ENCODE measurements at places on chromosomes 12 and 14.
A peak's percentile ranks its signal among the peaks of the same experiment; 100 is the strongest.

GRCh38 chr12:75087654-75088053 lies 122.0 kb downstream of the KCNC2 start:
- no peak for DNase-seq

DNA sequence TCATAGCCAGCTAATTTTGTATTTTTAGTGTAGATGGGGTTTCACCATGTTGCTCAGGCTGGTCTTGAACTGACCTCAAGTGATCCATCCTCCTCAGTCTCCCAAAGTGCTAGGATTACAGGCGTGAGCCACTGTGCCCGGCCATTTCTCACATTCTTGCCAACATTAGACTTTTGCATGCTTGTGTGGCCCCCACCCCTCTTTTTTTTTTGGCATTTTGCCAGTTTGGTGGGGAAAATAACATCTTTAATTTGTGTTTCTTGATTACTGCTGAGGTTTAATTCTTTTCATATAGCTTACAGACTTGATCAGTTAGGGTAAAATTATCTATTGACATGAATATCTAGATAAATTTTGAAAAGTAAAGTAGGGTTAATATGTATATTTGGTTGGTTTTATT lies 3.8 kb downstream of the CCT2 start:
- DNase-seq = no peak

DNA sequence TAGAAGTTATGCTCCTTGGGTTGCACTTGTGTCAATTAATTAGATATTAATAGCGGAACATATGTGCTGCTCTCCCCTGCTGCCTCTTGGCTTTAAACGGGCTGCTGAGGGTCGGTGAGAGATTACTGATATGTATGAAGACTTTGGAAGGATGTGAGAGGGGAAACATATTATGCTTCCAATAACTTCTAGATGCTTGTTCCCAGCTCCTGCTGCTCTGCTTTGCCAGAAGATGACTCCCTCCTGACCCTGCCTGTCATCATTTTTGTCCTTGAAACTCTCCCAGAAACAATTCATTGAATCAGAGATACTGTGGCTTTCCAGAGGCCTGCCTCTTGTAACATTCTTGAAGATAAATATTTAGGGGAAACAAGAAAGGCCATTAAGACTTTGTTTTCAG lies 300.1 kb upstream of the STXBP6 start:
- DNase-seq = no peak

DNA sequence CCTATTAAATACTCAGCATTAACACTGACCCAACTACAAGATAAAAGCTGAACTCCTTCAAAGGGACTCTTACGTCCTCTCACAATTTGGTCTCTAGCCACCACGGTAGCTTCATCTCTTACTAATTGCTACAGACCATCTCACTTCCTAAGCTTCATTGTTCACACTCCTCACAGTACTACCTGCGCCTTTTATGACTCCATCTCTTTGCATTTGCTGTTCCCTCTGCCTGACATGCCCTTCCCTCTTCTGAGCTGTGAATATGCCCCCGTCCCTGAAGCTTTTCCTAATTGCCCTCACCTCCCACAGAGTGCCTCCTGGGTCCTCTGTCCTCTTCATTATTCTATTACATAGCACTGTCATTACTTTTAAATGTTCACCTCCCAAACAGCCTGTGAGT lies 2.5 kb downstream of the EEA1 start:
- no peak for DNase-seq

DNA sequence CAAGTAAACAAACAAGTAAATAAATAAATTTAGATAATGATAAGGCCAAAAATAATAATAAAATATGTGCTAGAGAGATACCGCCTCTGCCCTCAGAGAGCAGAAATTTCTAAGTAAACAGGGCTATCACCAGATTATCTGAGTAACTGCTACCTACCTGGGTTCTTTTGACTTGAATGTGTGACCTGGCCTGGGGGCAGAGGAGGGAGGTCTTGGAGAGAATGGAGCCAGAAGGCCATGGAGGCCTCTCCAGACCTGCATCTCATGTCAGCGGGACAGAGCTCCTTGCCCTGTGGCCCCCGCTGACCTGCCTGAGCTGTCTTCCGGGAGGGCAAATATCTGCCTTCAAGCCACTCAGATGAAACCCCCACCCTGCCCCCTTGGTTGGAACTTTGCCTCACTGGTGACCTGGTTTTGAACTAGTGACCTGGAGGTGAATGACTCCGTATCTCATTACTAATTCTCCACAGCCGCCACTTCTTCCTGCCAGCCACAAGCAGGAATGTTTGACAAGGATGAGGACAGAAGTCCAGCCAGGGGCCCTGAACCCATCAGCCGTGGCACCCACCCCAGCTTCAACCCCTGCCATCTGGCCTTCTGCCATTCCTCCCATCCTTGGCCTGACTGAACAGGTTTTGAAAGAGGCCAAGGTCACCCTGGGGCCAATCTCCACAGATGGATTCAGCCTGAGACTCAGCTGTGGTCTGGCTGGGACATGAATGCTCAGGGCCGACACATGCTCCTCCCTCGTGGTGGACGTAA lies 86.8 kb upstream of the PARP11 start:
- no peak for DNase-seq

GRCh38 chr14:68682166-68683103 lies 110.4 kb downstream of the ZFP36L1 start:
- peak; percentile 98 for DNase-seq

GRCh38 chr12:70321191-70321590 lies 44.9 kb upstream of the KCNMB4 start:
- no peak for DNase-seq

DNA sequence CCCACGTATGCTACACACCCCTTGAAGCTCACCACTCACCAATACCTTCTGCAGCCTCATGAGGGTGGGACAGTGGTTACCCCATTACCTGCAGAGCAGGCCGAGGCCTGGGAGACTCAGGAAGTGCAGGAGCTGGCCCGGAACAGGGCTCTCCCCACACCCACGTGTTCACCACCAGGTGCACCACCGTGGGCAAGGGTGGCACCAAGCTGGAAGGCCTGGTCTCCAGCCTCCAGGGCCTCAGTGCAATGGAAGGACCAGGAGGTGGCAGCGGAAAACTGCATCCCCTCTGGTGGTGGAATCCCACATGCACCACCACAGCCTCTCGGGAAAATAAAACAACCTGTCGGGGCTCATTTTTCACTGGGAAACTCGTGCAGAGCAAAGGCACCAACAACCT lies 36.4 kb downstream of the ITPK1 start:
- DNase-seq = no peak

DNA sequence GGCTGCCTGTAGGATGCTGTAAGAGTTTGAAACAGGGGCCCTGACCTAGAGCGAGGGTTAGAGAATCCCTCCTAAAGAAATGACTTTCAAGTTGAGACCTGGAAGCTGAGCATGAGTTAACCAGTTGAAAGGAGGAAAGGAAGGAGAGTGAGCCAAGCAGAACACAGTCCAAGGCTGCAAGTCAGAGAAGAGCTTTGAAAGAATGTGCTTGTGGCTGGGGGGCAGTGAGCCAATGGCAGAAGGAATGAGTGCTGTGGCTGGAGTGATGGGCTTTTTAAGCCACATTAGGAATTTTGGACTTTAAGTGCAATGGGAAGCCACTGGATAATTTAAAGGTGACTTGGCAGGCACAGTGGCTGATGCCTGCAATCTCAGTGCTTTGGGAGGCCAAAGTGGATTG lies 18.1 kb downstream of the CDKN1B start:
- DNase-seq = no peak

DNA sequence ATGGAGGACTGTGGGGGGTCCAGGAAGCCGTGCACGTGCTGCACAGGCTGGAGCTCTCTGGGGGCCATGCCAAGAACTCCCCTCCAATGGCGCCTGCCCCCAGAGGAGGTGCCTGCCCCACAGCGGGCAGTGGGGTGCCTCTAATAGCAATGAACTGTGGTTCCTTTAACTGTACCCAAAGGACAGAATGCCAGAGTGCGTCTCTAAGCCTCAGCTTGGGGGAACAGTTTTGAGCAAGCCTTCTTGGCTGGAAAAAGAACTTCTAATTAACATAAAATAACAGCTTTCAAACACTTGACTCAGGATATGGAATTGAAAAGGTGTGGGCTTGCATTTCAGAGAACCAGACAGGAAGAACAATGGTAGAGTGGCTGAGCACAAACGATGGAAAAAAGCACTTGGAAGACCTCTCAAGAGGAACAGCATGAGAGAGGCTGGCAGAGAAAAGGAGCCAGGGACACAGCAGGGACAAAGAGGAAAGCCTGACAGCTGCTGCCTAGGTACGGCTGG lies 195.6 kb downstream of the TTC7B start:
- no peak for DNase-seq

DNA sequence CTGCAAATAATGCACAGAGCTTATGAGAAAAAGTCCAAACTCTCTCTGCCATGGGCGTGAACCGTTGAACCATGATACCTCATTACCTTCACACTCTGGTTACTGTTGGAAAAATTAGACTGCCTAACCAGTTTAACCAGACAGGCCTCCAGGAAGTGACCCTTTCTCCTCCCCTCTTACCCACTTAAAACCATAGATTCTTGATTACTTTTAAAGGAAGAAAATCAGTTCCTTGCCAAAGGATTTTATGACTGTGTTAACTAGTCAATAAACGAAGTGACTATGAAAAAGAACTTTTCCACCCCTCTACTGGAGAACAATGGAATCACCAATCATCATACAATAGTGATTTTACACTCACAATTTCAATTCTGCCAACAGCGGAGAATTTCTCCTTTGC lies 254.0 kb upstream of the ATP2B1 start:
- DNase-seq = no peak

- DNase-seq = no peak
Observed at GRCh38 chr12:93447555-93448290, 6.0 kb upstream of the UBE2N start.

- no peak for DNase-seq
Observed at GRCh38 chr14:102693006-102693755, 84.1 kb upstream of the TRAF3 start.

GRCh38 chr14:40386433-40386832 lies 954.2 kb upstream of the FBXO33 start:
- DNase-seq = no peak

GRCh38 chr12:76249501-76249900 lies 98.7 kb downstream of the BBS10 start:
- no peak for DNase-seq

- DNase-seq = no peak
Observed at GRCh38 chr14:22096514-22096895, 422.9 kb upstream of the OR4E1 start.

DNA sequence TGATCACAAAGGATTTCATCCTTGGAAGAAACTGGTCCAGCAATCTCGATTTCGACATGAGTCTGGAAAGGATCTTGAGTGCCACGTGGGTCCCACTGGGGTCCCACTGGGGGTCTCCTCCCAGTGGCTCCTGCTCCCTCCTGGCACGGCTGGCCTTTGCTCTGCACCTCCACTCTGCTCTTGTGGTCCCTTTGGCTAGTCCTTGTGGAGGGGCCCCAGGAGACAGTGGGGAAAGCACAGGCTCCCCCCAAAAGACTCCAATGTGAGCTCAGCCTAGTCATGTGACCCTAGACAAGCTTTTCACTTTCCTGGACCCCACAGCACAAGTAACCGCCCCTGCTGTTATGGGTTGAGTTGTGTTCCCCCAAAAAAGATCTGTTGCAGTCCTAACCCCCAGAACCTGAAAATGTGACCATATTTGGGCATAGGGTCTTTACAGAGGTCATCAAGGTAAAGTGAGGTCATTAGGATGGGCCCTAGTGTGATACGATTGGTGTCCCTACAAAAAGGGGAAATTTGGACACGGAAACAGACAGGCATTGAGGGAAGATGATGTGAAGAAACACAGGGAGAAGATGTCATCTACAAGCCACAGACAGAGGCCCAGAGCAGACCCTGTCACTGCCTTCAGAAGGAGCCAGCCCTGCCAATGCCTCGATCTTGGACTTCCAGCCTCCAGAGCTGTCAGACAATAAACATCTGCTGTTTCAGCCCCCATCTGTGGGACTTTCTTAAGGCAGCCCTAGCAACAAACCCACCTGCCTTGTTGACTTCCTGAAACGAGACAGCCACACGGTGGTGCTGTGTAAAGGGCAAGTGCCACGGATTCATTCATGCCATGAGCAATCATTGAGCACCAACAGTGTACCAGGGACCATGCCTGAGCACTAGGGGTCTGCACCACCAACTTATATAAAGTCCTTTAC lies 23.8 kb upstream of the PPP2R5C start:
- DNase-seq = no peak

- no peak for DNase-seq
Observed at GRCh38 chr14:58414845-58415244, 12.5 kb downstream of the TIMM9 start.

- no peak for DNase-seq
Observed at GRCh38 chr12:57989838-57990237, 48.5 kb downstream of the ATP23 start.

DNA sequence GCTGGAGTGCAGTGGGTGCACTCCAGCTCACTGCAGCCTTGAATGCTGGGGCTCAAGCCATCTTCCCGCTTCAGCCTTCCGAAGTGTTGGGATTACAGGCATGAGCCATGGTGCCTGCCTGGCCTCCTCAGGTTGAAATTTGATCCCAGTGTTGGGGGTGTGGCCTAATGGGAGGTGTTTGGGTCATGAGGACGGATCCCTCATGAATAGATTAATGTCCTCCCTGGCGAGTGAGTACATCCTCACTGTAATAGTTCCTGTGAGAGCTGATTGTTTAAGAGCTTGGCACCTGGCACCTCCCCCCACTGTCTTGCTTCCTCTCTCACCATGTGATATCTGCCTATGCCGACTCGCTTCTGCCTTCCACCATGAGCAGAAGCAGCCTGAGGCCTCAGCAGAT lies 84.7 kb downstream of the TSPAN9 start:
- no peak for DNase-seq

- DNase-seq = no peak
Observed at GRCh38 chr14:58078471-58078870, 73.5 kb downstream of the ARMH4 start.

GRCh38 chr12:56951582-56952339 lies 5.6 kb downstream of the RDH16 start:
- no peak for DNase-seq

DNA sequence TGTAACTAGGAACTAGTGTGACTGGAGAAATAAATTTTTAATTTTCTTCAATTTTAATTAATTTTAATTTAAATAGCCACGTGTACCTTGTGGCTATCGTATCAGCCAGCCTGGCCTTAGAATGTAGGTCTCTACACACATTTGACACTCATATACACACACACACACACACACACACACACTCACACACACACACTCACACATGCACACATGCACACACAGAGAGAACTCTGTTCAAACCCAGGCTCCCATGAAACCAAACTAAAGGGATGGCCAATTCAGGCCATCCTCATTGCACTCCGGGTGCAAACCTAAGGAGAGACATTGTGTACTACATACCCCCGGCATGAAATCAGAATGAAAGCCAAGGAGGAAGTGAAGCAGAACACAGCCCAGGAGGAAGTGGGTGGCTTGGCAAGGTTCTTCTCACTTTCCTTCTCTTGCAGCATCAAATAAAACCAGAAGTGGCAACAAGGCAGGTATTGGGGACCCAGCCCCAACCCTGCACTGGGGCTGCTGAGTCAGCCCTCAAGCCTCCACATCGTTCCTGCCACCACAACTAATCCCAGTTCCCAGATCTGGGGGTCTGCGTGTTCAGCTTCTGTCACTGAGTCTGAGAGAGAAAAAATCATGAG lies 26.2 kb upstream of the CHPT1 start:
- no peak for DNase-seq

Data from GM04504 (cell line).